ENCODE measurements at places on chromosomes 12 and 14.

DNA sequence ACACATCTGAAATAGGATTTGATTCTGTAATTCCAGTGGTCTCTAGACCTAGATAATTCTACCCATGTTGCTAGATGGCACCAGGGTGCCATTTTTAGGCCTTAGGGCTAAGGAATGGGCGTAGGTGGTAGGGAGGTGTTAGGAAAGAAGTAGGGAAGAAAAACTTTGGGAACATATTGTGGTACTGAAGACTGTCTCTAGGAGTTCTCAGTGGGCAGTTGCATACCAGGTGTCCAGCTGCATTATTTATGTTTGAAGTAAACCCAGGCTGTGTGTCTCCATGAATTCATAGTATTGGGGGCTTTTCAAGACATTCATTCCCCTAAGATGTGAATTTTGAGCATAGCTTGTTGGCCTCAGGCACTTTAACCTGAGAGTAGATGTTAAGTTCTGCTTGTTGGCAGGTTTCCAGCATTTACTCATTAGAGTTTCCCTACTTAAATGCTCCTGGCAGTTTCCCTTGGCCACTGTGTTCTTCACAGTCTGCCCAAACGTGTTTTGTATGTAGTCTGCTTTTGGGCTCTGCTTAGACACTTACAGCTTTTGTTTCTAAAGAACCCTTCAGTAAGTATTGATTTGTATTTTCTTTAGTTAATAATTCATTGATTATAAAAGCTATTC, 31.5 kb upstream of the CCT2 start:
- no peak for DNase-seq

- DNase-seq = no peak
Observed at GRCh38 chr14:24979725-24980239, 70.2 kb downstream of the STXBP6 start.

GRCh38 chr14:54867011-54867410, 35.6 kb downstream of the GCH1 start:
- DNase-seq = no peak

DNA sequence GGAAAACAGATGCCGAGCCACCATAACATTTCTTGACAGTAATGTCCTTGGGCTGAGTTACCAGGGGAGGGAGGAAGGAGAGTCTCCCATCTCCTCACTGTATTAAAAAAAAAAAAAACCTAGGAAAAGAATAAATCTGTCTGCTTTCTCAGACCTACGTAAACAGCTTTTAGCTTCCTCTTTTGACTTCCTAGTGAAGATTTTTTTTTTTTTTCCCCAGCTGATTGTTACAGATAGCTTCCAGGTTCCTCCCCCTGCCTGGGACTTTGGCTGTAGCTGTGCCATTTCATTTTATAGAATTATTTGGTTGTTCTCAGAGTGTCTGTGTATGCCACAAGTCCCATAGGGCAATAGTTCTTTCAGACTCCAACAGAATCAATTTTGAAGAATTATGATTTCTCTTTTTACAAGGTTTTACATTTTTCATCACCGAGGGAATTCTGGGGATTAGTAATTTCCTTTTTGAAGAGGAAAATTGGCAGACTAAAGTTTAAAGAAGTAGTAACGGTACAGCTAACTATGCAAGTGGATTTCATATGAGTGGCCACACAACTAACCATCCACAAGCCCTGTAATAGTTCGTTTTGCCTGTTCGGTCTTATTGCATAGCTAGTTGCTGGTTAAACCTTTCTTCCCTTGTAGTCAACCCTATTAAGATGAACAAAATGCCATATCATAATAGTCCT, 23.1 kb upstream of the GNS start:
- no peak for DNase-seq

DNA sequence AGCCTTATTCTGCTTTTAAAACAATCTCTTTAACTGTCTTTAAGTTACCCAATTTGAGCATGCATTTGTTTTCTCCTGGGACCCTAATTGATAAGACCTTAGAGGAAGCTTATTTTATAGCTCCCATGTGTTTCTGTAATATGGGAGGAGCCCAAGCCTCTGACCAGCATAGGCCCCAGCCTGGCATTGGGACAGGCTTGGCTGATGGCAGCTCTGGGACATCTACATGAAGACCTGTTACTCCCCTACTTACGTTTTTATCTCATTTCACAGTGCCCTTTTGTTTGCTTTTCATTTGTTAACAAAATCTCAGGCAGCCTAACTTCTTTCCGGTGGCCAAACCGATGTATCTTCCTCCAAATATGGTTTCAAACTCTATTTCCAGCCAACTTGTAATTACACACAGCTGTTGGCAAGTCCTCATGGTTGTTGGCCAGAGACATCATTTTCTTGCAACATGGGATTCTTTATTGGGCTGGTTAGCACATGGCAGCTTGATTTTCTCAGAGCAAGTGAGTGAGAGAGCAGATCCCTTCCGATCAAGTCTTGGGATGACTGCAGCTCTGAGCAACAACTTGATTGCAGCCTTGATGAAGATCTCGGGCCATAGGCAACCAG, 1117.5 kb downstream of the AACS start:
- no peak for DNase-seq

Data from CD4-positive, alpha-beta T cell treated with Interleukin-15 for 1 hour (primary cell).